NCI-H345 (cell line): ENCODE measurements at places on chromosomes 16 and 17.

DNA sequence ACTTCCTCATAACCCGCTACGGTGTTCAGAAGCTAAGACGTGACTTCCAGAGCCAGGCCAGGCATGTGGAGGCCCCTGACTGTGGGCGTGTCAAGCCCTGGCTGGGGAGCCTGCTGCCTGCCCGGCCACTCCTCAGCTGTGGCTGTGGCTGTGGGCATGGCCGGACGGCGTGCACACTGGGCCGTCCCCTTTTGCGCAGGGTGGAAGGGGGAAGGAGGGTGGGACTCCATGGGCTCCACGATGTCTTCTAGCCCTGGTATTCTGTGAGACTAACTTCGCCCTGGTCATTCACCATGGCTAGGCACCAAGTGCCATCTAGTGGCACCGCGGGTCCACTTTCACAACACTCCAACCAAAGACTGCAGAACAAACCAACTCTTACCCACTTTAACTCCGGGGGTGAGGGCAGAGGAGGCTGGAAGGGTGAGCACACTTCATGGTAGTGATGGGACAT is 67.9 kb downstream of the N4BP1 start:
- no peak for DNase-seq

DNA sequence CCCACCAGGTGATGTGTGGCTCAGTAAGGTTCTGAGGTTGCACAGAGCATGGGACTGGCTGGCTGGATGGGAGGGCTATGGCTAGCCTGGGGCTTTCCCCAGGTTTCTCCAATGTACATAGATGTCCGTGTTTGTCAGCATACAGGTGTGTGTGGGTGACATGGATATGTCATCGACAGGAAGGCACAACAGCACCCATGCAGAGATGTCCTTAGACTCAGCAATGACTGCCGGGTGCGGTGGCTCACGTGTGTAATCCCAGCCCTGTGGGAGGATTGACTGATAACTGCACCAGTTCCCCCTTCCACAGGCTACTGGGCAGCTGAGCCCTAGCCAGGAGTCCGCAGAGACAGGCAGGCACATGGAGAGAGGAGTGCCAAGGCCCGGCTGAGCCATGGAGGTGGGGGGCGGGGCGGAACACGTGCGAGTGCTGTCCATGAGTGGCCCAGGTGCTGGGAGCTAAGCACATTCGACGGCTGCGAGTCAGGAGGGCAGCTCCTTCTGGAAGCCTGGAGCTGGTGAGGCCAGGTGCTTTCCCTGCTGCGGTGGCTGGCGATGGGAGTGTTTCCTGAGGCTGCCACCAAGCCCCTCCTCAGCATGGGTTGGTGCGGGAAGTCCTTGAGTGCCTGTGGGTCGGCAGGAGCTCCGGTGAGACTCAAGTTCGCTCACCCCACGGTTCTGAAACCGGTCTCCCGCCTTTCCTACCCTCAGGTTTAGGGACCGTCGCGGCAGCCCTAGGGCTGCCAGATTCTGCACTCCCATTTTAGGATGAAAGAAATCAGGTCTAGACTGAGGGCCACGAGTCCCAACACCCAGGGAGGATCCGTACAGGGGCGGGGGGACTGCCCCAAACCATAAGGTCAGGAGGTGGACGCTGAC is 858 bp upstream of the ASPSCR1 start:
- peak; percentile 81 for DNase-seq

DNA sequence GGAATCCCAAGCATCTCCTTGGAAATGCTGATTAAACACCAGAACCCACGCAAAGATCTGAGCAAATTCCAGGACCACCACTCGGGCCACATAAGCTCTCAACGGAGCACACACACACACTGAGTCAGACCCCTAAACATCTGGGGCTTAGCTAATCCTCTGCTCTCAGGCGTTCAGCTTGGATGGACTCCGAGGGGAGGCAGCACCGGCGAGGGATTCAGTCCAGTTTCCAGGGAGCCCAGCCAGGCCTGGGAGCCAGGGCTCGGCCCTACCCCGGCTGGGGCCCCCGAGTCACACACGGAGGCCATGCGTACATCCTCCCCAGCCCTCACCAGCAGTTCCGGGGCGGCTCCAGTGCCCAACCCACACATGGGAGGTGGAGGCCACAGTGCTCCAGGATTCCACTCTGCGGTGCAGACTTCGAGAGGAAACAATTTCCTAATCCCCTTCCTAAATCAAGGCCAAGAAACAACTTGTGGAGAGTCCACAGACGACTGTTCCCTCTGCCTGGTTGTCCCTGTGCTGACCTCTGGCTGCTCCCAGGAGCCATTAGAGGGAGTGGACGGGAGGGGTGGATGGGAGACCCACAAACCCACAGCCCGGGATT is 70.5 kb downstream of the GAS7 start:
- DNase-seq, result no peak

GRCh38 chr17:56773124-56773523 is 60.6 kb downstream of the C17orf67 start:
- DNase-seq, result no peak

DNA sequence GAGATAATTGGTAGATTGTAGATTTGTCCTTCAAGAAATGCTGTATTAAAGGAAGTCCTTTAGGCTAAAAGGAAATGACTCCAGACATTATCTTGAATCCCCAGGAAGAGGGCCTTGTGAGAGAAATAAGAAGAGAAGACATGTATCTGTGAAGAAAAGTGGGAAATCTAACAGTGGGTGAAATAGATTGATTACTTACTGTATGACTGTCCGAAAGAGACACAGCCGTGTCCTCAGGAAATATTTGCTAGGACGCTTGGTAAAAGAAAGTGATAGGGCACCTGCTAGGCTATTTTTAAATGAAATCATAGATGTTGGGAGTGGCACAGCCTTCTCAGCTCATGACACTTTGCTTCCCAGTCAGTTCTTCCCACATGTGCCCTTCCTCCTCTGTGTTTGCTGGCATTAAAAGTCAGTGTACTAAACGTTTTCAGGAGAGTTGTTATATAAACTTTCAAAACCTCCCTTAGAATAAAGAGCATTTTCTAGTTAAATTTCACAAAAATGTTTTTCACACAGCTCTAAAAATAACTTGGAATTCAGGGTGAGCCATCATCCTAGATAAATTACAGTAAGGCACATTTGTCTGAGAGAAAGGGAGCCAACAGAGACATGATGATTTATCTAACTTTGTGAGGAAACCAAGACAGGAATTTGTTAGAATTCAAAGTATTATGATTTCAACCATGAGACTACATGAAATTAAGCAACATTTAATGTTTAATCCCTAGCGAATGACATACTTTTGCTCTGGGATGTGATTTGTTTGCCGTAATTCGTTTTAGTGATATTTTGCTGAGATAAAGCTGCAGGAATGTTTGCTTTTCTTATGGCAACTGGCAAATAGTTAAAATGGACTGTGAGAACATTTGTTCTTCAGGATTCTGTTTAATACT is 35.0 kb downstream of the DHRS7B start:
- DNase-seq, result no peak

DNA sequence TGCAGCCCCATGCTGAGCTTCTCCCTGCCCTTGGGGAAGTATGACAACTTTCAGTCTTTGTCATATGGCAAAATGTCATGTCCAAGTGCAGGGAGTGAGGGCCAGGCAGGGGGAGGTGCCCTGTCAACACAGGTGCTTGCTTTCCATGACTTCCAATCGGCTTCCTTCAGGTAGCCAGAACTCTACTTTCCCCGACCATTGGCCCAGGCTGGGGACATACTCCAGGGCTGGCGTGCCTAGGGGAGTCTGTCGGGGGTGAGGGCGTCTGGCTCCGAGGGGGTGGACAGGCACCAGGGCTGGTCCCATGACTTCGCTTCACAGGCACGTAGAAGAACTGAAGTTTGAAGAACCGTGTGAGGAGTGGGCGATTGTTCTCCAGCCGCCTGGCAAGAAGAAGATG is 19.8 kb upstream of the PIK3R6 start:
- DNase-seq, result peak; percentile 28

DNA sequence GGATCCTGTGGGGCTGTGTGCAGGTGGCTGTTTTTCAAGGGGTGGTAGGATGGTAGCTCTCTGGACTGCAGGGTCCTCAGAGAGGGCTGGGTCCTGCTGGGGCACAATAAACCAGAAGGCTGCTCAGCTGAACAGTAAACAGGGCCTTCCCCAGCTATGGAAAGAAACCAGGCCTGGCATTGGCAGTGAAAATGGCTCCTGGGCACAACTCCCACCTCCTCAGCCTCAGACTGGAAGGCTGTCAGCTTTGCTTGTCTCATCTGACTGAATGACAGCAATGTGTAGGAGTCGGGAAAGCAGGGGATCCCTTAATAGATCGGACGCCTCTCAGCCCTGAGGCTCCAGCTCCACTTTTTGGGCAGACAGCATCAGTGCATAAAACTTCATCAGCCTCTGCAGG is 59.8 kb upstream of the NLRP1 start:
- DNase-seq, result peak; percentile 20

DNA sequence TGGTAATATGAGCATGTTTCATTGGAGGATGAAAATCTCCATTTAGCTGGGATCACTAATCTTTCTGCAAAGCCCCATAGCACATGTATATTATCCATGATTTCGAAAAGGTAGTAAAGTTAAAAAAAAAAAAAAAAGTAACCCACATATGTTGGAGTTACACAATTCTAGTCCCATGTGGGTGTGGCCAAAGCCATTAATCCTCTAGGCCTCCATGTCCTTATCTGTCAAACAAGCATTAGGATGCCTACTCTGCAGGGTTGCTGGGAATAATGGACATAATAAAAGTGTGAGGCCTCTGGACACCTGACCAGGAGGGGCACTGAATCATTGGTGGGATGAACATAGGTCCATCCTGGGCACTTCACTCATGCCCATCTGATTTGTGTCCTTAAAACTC is 29.2 kb upstream of the VAT1L start:
- no peak for DNase-seq

DNA sequence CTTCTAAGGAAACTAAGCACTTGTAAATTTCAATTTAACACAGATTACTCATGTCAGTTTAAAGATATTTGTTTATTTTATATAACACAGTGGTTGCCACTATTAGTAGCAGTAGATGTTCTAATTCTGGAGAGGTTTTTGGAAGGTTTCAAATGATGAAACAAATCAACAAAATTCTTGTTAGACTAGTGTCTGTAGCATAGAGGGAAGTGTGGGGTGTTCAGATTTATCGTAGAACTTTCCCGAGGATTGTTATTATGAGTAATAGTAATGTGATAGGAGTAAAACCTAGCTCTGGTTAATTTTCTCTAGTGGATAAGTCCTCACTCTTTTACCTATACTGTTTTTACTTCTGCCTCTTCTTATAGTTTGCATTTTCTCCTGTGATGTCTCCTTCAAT is 6.3 kb downstream of the GAN start:
- DNase-seq, result no peak

DNA sequence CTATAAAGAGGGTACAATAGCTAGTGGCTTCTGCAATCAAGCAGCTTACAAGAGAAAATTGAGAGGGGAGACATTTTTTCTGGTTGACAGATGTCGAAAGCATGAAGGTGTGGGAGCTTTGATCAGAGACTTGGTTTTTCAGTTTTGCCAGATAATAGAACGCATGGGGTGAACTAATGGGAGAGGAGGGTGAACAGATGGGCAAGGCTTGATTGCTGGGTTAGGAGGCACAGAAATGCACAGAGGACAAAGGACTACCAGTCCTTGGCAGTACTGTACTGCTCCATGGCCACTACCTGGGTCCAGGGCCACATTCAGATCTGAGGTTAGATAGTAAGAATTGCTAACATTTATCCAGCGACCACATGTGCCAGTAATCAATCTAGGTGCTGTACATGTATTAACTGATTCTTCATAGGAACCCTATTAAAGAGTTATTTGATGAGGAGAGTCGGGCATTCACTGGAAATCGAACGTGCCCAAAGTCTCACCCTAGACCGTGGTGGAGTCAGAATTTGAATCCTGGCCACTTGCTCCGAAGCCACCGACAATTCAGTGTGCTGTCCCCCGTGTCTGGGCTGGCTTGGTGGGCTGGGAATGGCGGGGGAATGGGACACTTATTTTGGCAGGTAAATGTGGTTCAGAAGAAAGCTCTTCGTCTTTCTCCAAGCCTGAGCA is 873 bp upstream of the KSR1 start:
- DNase-seq, result no peak

DNA sequence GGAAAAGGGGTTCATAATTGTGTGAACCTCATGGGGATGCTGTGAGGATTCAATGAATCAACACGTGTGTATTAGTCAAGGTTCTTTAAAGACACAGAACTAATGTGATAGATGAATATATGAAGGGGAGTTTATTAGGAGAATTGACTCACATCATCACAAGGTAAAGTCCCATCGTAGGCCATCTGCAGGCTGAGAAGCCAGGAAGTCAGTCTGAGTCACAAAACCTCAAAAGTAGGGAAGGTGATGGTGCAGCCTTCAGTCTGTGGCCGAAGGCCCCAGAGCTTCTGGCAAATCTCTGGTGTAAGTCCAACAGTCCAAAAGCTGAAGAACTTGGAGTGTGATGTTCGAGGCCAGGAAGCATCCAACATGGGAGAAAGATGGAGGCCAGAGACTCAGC is 413.4 kb downstream of the CDH13 start:
- DNase-seq, result no peak

DNA sequence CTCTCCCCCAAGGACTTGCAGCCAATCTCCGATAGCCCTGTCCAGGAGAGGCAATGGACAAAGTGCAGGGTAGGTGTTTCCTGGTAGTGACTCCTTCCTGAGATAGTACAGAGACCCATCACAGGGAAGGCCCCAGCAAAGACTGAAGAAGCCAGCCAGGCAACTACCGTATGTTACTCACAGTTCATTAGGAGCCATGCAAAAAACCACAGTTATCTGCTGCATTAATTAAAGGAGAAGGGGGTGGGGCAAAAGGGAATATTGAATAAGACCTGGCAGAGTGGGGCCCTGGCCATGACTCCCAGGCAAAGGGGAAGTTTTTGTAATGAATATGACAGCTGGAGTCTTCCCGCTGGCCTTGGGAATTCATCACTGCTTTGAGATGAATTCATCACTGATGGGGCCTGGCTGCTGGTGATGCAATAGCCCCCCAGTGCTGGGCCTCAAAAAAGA is 2.5 kb upstream of the SLC13A2 start:
- no peak for DNase-seq

DNA sequence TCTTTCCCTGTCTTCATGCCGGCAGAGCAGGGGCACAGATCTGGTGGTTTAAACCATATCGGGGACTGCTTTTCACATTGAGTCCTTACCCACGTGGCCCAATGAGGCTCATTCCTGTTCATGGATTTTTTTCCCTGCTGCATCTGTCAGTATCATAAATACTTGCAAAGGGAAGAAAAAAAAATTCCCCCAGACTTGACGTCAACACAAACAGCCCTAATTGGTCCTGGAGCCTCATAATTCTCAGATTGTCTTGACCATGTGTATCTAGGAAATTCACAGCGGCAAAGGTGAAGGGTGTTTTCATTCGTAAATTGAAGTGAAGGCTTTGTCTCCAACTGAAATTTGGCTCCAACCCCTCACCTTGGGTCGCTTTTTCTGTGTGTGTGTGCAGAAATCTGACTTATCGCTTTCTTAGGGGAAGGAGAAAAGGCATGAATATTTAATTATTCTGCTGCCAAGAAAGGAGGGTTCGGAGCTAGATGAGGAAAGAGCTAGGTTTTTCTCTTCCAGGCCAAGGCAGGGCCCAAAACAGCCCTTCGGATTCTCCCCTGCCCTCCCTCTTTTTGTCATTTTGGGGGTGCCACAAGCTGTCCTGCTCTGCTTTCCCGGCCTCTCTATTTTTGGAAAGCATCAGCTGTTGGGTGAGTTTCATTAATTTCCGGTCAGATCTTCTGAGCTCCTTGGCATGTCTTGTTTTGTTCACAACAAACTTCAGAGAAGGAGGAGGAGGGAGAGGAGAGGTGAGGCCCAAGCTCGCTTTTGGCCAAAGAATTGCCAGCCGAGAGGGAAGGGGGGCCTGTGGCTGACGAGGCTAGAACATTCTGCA is 17.8 kb upstream of the CIBAR2 start:
- DNase-seq, result no peak

GRCh38 chr16:9081843-9082242 is 9.6 kb upstream of the HAPSTR1 start:
- no peak for DNase-seq

- no peak for DNase-seq
Observed at GRCh38 chr17:58215685-58216084, 3.4 kb downstream of the MKS1 start.
